ENCODE measurements at places on chromosomes 5 and 9. TPM values are rescaled to one million over a fixed set of nuclear protein-coding genes. Genes with fewer than 3 reads are reported as not detected.
A peak's percentile ranks its signal among the peaks of the same experiment; 100 is the strongest.

GRCh38 chr5:40842351-40842750 lies 1.2 kb downstream of the CARD6 start:
- H3K27ac ChIP-seq = no peak overlapping the region
- no peaks in the 10 kb centered on the region for H3K4me1 ChIP-seq
- H3K36me3 ChIP-seq = no peaks in the 10 kb centered on the region
- H3K27me3 ChIP-seq = no peaks in the 10 kb centered on the region

DNA sequence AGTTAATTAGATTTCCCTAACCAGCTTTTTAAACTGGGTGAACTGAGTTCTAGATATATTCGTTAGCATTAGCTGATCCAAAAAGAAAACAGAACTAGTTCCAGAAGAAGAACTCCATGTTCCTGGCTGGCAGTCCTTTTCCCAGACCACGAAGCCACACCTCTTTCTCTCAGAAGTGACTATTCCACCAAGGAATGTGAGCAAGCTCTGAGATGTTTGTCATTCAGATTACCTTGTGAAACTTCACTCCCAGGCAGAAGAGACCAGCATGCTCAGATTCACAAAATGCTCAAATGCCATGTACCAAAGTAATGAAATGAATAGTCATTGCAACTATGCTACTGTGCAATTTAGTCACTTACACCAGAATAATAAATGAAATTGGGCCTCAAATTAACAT lies 4.4 kb upstream of the SSBP2 start:
- DNase-seq = peak; percentile 26
- peaks cover 46% of the 10 kb centered on the region for H3K4me1 ChIP-seq
- peak overlapping the region; percentile 99 for H3K27ac ChIP-seq
- H3K4me3 ChIP-seq = no peak overlapping the region
- H3K27me3 ChIP-seq = no peaks in the 10 kb centered on the region
- no peaks in the 10 kb centered on the region for H3K36me3 ChIP-seq

DNA sequence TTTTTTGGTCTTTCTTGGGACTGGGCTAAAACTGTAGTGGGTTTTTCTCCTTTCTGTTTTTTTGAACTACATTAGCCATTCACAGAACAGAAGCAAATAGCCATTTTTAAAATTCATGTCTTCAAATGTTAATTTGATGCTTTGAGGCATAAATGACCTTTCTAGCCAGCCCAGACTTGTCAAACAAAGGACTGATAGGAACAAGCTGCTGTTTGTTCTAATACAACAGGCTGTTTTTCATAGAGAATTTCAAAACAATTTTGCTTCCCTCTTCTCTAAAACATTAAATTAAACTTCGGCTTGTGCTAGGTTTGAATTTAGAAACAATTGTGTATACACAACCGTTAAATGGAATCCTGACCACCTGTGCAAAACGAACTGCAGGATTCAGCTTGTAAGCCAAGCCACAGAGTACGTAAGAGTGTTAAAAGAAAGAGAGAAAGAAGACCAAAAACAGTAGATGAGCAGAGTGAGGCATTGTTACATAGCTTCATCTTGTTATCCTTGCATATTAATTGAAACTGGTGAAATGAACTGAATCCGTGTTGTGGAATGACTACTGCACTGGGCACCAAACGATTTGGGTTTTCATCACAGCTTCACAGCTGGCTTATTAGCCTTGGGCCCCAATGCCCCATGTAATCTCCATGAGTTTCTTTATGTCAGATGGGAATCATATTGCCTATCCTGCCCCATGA lies 100.0 kb downstream of the ZSWIM6 start:
- no peaks in the 10 kb centered on the region for H3K27me3 ChIP-seq
- no peak overlapping the region for H3K4me3 ChIP-seq
- peaks cover 54% of the 10 kb centered on the region for H3K4me1 ChIP-seq
- H3K27ac ChIP-seq = no peak overlapping the region
- no peaks in the 10 kb centered on the region for H3K36me3 ChIP-seq
- no peak for DNase-seq

The GNAQ gene
- total RNA-seq = 50.3 TPM

The OR1N2 gene
- total RNA-seq = not detected
